ENCODE measurements at places on chromosomes 6 and 20.

DNA sequence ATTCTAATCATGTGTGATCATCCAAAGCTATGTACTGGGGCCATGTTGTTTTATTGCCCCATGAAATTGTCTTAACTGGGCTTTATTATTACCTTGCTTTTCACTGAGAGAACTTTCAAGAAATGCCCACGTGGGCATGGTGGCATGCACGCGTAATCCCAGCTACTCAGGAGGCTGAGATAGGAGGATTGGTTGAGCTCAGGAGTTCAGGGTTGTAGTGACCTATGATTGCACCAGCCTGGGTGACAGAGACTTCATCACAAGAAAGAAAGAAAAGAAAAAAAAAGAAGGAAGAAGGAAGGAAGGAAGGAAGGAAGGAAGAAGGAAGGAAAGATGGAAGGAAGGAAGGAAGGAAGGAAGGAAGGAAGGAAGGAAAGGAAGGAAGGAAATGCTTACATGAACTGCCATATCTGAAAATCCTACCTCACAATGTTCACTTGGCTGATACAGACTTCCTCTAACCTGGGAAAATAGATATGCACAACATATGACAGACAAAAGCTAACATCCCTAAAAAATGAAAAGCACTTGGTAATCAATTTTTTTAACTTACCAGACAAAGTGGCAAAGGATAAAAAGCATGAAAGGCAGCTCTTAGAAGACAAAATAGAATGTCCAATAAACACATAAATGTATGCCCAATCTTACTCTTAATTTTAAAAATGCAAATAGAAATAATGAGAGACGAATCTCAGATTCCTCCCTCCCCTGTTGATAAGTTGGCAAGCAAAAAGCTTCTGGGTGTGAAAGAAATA, 25.5 kb upstream of the TMEM244 start:
- DNase-seq, result no peak

DNA sequence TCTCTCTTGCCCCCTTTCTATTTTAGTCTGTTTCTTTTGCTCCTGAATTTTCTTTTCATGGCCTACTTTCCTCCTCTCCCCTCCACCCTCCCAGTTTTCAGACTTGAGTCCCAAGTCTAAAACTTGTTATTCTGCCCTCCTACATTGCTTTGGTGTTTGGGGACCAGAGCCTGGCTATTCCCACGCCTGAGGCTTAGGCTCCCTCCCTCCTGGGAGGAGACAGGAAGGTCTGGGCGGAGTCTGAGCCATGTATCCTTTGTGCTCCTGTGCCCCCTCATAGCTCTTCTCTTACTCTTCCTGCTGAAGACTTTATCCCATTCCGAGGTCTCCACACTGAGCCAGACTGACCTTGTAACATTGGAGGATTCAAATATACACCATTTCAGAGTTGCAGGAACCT, 69.5 kb downstream of the DAAM2 start:
- DNase-seq, result no peak

- no peak for DNase-seq
Observed at GRCh38 chr6:40997234-40997957, 41.6 kb downstream of the UNC5CL start.

DNA sequence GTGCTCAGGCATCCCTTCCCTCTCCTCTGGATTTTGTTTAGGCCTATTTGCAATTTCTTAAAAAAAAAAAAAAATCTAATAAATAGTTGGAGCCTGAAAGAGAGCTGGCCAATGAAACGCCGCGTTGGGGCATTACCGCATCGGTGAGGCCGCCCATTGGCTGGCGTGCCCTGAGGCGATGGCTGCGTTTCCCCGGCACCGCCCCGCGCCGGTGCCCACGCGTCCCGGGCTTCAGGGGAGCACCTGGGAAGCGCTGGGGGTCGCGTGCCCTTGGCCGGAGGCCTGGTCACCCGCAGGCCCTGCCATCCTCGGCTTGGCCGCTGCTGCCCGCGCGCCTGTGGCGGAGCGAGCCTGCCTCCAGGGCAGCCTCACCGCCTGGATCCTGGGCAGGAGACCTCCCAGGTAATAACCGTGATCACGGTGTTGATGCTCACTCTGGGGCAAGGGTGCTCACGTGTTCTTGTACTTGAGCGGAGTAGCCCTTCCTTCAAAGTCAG, 155.4 kb downstream of the NRN1 start:
- DNase-seq, result peak; percentile 52

DNA sequence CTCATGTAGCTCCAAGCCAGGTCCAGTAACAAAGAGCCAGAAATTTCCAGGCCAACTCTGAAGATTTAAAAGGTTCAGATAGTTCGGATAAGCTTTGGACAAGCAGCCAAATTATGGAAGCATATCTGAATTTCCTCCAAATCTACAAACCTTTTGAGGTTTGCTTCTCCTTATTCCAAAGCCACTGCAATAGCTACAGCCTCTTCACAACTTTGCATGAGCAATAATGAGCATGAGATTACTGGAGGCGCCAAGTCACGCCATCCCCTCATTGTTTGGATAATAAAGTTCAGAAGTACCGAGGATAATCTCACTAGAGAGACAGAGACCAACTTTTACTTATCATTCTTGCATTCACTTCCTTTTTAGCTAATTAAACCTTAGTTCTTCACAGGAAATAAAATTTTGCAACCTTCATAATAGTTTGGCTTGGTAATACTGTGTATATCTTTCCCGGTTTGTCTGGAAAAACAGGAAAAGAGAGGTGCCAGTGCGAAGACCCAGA, 329.6 kb upstream of the RSPO3 start:
- DNase-seq, result no peak

DNA sequence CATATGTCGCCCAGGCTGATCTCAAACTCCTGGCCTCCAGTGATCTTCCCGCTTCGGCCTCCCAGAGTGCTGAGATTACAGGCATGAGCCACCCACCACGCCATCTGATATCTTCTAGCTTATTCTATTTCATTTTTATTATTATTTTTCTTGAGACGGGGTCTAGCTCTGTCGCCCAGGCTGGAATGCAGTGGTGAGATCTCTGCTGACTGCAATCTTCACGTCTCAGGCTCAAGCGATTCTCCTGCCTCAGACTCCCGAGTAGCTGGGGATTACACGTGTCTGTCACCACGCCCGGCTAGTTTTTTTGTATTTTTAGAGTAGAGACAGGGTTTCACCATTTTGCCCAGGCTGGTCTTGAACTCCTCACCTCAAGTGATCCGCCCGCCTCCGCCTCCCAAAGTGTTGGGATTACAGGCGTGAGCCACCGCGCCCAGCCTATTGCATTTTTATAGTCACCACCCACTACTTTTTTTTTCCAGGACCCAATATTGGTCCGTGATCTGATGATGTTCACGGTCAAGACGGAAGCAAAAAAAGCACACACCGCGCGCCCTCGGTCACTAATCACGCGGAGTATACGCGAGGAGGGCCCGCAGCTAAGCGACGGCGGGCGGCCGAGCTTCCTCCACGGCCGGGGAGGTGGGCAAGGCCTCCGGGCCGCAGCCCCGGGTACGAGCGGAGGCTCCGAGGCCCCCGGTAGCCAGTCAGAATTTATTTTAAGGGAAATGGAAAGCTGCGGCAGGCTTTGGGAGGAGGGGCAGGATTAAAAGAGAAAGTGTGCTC, 1.1 kb upstream of the LSM14B start:
- DNase-seq, result no peak

GRCh38 chr6:133259561-133259960, 18.4 kb downstream of the EYA4 start:
- no peak for DNase-seq

DNA sequence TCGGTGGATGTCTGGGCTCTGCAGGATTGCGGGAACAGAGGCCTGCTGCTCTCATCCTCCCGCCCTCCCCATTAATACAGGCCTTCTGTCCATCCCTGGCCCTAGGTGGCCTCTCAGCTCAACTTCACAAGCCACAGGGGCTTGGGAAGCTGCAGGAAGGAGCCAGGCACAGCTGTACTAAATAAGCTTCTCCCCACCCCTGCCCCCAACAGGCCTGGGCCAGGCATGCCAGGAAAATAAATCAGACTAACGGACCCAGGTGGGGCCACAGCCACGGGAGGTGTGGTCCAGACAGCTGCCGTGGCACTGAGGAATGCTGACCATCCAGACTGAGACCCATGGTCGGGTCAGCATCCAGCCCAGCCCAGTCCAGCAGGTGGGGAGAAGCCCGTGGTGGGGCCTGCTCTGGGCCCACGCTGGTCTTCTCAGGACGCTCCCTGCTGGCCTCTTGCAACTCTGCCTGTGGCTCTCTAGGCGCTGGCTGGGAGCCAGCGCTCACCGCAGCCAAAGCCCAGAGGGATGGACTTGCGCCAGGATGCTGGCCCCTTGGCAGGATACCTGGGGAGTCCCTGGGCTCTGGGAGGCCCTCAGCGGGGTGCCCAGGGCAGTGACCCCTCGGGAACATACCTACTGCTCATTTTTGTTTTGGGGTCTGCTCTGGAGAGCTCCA, 8.6 kb upstream of the YTHDF1 start:
- DNase-seq, result no peak

GRCh38 chr6:144931172-144932035, 646.3 kb downstream of the UTRN start:
- DNase-seq, result no peak

DNA sequence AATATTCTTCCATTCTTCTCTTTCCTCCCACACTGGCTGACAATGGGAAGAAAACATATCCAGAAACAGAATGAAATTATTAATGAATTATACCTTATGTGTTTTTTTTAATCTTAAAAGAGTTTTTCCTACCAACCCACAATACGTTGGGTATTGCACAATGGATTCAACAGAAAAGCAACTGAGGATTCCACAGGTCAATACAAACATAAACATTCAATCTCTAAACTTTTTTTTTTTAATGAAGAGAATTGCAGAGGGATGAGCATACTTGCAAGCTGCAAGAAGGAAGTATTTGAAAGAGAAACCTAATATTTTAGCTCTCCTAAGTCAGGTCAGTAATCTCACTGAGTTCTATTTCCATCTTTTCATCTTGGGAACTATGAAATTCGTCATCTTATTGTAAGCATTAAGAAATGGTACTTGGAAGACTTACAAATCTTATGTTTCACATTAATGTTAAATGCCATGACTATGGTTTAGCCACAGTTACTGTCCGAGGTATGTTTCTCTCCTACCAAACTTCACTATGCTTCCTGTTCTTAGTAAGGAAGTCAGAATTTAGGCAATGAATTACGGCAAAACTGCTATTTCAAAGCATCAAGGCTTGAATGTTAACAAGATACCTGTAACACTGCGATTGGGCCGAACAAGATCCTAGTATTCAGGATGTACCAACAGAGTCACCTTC, 100.8 kb downstream of the HIVEP2 start:
- no peak for DNase-seq

DNA sequence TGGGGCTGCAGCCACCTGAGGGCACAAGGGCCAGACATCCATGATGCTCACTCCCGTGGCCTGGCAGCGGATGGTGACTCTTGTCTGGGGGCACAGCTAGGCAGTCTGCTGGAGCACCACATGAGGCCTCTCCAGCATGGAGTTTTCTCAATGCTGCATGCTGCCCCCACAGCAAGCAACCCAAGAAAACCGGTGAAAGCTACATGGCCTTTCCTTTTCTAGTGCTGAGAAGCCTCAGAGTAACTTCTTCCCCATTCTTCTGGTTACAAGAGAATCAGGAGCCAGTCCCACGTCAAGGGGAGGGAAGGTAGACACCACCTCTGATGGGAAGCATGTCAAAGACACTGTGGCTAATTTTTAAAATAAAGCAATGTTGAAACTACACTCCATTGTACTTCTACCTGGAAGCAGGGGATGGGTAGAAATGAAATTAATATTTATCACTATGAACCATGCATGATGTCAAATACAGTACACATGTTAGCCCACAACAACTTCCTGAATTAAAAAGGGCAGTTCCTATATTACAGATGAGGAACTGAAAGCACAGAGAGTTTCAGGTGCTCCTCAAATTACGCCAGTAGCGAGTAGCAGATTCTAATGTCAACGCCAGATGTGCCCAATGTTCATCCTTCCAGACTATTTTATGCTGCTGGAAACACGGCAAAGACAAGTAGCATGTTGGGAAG, 101.5 kb downstream of the LAMP5 start:
- no peak for DNase-seq

DNA sequence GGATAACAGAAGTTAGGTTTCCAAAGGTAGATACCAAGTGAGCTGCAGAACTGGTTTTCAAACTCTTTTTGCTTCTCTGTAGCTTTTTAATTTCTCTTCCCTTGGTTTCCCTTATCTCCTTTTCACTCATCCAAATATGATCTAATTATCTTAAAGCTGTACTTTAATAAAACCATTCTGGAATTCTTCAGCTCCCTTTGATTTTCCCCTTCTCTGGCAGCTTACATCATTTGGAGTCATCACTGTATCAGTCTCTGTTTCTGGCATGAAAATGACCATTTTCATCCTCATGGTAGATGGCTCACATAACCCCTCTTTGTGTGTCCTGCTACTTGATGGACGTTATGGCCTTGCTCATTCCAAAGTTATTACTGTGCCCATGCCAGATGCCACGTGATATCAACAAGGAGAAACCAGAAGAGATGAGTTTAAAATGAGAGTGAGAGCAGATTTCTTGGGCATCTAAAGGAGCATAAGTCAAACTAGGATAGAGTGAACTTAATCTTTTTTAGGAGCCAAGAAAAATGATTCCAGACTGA, 620.2 kb downstream of the QKI start:
- DNase-seq, result no peak

DNA sequence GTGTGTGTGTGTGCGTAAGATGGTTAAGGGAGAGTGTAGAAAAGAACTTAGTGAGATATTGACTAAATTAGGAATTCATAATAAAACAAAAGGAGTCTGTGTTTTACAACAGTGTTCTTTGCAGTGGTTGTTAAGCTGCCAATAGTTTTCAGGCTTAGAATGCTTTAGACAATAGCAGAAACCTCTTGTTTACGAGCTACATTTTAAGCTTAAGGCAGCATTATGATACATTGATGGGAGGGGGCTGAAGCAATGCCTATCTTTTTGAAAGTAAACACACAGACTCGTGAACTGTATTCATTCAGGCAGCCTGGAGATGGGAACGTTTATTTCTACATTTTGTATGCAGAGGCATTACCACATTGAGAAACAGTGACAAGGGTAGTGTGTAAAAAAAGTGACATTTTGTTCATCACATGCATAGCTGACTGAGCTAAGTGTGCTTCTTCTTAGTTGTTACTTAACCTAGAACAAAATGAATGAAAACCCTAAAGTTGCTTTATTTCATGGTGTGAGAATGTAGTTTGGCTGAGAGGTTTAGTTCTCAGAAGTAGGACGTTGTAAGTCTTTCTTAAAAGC, 21.2 kb downstream of the CLVS2 start:
- DNase-seq, result no peak

DNA sequence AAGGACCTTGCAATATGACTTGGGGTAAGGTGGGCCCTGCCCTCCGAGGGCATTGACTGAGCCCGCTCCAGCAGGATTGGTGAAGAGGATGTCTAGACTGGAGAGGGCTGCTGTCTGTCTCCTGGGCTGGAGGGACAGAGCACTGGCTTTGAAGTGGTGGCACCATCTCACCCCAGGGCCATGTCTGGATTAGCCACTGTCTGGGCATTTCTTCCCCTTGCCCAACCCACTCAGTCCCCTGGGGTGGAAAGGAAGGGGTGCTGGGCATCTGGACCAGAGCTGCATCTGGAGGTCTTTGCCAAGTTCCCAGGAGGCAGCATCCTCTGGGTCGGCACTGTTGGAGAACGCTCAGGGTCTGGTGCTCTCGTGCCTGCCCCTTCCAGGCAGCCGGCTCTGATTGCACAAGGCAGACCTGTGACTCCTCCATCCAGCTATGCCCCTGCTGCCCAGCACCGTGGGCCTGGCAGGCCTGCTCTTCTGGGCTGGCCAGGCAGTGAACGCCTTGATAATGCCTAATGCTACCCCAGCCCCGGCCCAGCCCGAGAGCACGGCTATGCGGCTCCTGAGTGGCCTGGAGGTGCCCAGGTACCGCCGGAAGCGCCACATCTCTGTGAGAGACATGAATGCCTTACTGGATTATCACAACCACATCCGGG, at the start of gene R3HDML:
R3HDML (plus strand) TSS at position 319 of the 656 bp plus-strand sequence; CDS start at position 434, 115 bp downstream.
- DNase-seq, result no peak

GRCh38 chr6:151307501-151307900, 67.7 kb downstream of the AKAP12 start:
- DNase-seq, result no peak

All from activated T-helper 1 cell treated with anti-CD3 and anti-CD28 coated beads, Interleukin-2, amount 50 U/mL, for 16 hours (primary cell).